ENCODE measurements at places on chromosomes 6 and 20.

GRCh38 chr6:1372690-1373089 lies 16.7 kb upstream of the FOXF2 start:
- no peak for DNase-seq

GRCh38 chr20:38673725-38674091 lies 50.6 kb upstream of the SLC32A1 start:
- peak; percentile 51 for DNase-seq

DNA sequence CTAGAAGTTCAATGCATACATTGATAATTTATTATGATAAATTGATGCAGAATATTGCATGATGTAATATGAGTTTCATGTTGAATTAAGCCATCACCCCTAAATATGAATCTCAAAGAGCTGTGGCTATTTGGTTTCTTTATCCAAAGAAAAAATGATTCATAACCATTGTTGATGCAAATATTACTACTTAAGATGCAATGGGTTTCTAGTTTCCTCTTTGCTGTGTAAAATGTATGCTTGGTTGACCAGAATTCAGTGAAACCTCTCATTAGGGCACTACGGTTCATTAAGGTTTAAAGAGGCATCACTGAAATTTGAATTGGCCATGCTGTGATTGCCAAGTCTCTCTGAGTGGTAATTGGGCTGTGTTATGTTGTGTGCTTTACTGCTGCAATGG lies 492.5 kb upstream of the FLRT3 start:
- DNase-seq = no peak

- no peak for DNase-seq
Observed at GRCh38 chr6:163580311-163581030, 166.0 kb downstream of the QKI start.

DNA sequence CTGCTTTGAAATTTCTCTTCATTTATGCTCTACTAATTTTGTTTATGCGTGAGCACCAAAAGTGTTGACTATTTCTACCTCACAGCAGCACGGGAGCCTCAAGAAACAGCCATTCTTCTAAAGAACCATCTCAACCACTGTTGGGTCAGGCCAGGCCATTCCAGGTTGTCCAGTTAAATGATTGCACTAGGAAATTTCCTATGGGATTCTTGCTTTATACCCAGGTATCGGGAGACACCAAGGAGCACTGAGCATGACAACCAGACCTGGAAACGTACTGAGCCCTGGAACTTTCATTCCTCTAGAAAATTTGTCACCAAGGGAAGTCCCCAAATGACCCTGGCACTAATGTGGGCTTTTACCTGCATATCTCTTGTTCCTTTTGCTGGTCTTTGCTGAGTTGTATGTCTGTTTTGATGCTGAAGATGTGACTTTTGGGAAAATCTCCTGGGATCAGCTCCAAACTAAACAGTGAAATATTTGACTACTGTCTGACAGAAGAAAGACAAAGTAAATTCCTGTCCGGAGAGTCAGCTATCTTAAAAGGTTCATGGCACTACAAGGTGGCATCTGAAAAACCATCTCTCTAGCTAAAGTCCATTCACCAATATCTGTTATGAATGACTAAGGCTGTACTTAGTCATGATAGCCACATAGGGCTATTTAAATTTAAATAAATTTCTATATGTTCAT lies 70.5 kb downstream of the SNAP25 start:
- no peak for DNase-seq
